ENCODE measurements at places on chromosomes 11 and 22.

DNA sequence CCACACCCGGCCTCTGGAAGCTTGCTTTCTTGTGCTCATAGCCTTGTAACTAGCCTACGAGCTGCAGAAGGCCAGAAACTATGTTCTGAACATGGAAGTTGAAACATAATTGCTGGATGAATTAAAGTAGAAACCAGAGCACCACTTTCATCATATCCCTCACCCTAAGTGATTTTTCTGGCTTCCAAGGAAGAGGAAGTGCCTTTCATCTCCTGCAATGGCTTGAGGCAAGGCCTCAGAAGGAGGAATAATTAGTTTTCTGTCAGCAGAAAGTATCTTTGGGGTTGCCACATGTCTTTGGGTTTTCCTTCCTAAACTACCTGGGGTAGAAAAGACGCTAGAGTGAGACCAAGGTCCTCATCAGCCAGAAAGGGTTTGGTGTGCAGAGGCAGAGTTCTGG is 14.5 kb downstream of the RPL27A start:
- no peak for DNase-seq

DNA sequence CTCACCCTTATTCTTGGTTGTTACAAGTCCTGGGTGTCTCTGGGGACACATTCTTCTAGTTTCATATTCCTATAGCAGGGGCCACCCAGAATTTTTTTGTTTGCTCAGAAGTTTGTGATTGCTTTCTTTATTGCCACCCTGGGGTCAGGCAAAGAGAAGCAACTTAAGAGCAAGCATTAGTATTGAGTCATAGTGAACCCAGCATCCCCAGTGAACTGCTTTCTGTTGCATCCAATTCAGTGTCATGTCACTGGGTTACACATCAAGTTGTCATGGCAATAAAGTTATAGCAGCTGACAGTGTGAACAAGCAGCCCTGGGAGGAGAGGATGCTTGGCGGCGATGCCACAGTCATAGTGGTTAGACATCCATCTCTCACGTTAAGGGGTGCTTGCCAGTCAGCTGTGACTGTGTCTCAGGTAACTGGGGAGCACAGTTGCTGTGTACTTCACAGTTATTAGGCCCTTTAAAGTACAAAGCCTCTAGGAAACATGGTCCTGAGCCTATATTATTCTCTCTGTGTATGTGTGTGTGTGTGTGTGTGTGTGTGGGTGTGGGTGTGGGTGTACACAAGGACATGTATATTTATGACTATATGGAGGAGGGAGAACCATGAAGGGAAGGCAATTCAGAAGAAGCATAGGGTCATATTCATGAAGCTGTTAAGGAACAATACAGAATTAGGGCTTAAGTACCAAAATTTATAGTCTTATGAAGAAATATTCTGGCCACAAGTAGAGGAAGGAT is 52.5 kb downstream of the TRIM44 start:
- no peak for DNase-seq

- DNase-seq, result no peak
Observed at GRCh38 chr22:27183474-27183873, 526.1 kb downstream of the MIAT start.

GRCh38 chr11:119359365-119360214 is 13.1 kb upstream of the MFRP start:
- no peak for DNase-seq

DNA sequence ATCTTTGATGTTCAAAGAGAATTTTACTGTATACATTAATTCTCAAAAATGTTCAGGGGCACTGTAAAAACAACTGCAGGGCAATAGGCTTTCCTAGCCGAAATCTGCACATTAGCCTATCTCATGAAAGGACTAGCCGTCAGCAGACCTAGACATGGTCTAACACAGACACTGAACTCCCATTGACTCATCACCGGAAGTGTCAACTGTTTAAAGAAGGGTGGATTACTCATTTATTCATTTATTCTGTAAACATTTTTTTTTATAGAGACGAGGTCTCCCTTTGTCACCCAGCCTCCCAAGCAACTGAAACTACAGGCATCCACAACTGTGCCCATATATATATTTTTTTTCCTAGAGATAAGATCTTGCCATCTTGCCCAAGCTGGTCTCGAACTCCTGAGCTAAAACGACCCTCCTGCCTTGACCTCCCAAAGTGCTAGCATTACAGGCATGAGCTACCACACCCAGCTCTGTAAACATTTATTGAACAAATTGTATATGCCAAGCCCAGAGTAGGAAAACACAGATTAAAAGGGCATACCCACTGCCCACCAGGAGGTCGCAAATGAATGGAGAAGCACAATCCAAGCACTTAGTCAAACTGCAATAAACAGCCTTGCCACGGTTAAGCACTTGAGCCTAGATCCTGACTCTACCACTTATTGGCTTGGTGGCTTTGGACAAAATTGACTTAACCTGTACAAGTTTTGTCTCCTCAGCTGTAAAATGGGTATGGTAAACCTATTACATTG is 26.6 kb downstream of the RAB30 start:
- DNase-seq, result peak; percentile 82

GRCh38 chr11:75490221-75491181 is 35.2 kb downstream of the GDPD5 start:
- DNase-seq, result no peak

GRCh38 chr22:49359076-49359475 is 468.6 kb downstream of the BRD1 start:
- DNase-seq, result no peak

DNA sequence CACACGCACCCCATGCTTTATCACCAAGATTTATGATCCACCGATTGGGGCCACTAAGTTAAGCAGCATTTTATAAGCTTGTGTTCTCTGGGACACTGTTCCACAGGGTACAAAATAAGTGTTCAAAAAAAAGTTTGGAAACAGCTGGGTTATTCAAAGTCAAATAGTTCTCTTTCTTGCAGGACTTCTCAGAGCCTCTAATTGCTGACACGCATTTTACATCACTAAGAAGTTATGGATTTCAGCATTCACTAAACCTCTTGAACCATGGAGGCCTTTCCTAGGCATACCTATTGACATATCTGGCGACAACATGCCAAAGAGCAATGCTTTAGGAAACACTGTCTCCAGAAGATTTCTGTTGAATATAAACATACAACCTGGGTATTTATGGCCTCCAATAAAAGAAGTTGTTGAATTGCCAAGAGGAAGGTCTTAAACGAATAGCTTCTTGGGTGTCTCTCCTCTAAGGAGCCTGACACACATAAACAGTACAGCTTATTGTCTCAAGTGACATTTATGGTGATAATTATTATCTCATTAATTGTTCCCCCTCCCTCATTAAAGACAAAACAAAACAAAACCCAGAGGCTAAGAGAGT is 147.1 kb upstream of the ARHGAP20 start:
- no peak for DNase-seq

GRCh38 chr11:116874251-116874650 is 36.8 kb upstream of the APOA1 start:
- no peak for DNase-seq

GRCh38 chr11:65719871-65720210 is 757 bp downstream of the RNASEH2C start:
- DNase-seq, result peak; percentile 33

- DNase-seq, result no peak
Observed at GRCh38 chr11:33532720-33533385, 167.8 kb downstream of the C11orf91 start.

- DNase-seq, result no peak
Observed at GRCh38 chr11:45092901-45093760, 53.3 kb upstream of the PRDM11 start.

- peak; percentile 25 for DNase-seq
Observed at GRCh38 chr22:30868663-30869385, 99.8 kb downstream of the MORC2 start.

GRCh38 chr22:20131597-20131858 is at the start of gene ZDHHC8:
Gene ZDHHC8 (plus strand): TSS chr22:20131804. CDS start chr22:20131948, 144 bp downstream.
- DNase-seq, result no peak

- peak; percentile 25 for DNase-seq
Observed at GRCh38 chr11:67389477-67389876, 2.3 kb upstream of the RAD9A start.

- no peak for DNase-seq
Observed at GRCh38 chr11:79691445-79691844, 250.6 kb upstream of the TENM4 start.

- DNase-seq, result no peak
Observed at GRCh38 chr22:35334004-35334403, 34.3 kb downstream of the TOM1 start.

DNA sequence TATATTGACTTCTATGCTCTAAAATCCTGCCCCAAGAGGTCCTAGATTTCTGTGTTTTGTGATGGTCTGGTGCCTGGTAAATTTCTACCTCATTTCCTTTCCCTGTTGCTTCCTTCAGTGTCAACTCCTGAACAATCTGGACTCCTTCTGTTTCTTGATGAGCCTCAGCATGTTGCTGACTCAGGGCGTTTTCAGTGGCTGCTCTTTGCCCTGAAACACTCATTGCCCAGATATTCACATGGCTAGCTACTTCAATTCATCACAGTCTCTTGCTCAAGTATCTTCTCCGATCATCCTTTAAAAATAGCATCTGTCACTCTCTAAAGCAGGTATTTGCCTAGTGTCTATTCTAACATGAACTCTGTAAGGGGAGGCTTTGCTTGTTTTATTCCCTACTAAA is 526.3 kb upstream of the RAG2 start:
- no peak for DNase-seq

- DNase-seq, result peak; percentile 64
Observed at GRCh38 chr11:103637295-103637694, 399.1 kb upstream of the DDI1 start.

DNA sequence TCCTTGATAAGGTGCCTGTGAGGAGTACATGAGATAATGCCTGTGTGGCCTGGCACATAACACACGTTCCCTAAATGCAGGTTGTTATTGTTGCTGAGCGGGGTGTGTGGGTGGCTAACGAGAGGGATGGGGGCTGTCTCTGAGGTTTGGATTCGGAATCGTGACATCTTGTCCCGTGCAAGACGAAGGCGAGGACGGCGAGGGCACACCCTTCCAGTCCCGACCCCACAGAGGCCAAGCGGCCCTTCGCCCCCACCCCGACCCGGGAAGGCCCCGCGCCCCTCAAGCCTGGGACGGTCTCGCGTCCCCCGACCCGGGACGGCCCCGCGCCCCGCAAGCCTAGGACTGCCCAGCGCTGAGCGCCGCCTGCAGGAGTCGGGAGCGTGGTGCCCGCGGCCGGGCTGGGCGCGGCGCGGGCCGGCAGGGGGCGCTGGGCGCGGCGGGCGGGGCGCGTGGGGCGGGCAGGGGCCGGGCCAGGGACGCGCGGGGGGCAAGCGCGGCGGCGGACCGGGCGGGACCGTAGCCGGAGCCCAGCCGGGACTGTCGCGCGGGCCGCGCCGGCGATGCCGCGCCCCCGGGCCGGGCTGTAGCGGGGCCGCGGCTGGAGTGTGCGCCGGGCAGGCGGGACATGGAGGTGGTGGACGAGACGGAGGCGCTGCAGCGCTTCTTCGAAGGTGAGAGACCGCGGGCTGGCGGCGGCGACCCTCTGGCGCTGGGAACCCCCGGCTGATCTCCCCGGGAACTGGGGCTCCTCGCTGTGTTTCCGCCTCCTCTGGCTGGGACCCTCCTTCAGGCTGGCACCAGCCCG is at the start of gene MYRF:
Gene MYRF (plus strand): TSS at position 520 of the 808 bp plus-strand sequence. CDS start 109 bp downstream, at position 629.
- no peak for DNase-seq

- DNase-seq, result no peak
Observed at GRCh38 chr11:67293090-67293489, 4.0 kb downstream of the ANKRD13D start.

- no peak for DNase-seq
Observed at GRCh38 chr11:64063777-64064176, 28.0 kb downstream of the FLRT1 start.

DNA sequence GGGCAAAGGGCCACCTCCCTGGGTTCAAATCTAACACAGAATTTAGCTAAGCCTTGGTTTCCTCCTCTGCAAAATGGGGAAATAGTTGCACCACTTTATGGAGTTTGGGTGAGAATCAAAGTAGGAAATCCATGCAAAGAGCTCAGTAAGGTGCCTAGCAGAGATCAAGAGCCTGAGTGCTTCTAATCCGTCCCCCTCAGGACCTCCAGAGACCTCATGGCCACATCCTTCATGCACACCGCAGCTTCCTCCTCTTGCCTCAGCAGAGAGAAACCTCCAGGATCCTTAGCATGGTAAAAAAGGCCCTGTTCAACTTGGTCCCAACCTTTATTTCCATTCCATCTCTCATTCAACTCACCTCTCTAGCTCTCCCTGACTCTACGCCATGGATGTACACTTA is 37.8 kb upstream of the NAV2 start:
- no peak for DNase-seq

GRCh38 chr22:28143241-28143865 is 224.3 kb upstream of the PITPNB start:
- DNase-seq, result no peak

DNA sequence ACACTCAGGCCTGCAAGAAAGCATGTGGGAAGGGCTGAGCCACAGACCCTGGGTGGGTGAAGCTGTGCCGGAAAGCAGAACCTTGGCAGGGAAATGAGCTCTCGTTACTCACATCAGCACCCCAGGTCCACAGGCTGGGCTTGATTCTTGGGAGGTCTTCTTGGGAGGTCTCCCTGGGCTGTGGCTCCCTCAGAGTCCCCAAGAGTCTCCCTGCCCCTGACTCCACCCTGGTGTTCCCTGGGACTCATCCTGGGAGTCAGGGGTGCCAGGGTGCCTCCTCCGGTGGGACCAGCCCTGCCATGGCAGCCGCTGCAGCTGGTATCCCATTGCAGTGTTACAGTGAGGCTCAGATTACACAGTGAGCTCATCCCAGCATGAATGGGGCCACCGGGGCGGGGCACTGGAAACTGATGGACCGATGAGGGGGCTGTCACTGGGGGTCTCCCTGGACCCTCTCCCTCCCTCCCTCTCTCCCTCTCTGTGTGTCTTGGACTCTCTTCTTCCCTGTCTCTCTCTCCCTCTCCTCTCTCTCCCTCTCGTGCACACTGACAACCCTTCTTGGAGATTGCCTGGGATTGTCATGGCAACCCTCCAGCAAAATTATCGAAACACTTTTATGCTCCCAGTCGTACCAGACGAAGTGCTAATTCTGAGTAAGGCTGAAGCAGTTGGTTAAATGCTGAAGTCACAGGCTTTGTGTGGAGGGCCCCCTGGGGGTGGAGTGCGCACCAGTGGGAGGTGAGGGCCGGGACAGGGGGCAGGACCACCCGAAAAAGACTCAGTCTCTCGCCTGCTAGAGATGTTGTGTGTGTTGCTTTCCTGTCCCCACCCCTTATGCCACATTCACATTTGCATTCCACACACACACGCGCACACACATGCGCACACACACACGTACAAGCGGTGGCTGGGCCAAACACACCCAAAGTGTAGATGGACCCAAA is 8.6 kb upstream of the C11orf96 start:
- no peak for DNase-seq

DNA sequence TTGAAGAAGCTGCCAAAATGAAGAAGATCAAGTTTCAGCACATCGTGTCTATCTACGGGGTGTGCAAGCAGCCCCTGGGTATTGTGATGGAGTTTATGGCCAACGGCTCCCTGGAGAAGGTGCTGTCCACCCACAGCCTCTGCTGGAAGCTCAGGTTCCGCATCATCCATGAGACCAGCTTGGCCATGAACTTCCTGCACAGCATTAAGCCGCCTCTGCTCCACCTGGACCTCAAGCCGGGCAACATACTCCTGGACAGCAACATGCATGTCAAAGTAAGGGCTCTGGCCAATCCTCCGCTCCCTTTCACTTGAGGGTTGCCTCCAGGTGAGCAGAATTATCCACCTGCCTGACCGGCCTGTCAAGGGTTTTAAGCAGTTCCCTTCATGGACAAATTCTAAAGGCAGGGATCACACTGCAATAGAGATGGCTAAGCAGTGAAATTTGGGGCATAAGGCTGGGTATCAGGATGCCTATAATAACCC is 6.0 kb downstream of the ANKK1 start:
- DNase-seq, result no peak

- no peak for DNase-seq
Observed at GRCh38 chr22:29951791-29952413, 68.9 kb downstream of the MTMR3 start.

GRCh38 chr11:84249344-84250135 is 963.4 kb upstream of the CCDC90B start:
- no peak for DNase-seq

Measured in dermis microvascular lymphatic vessel endothelial cell (primary cell).